ENCODE measurements at places on chromosomes 4 and X. TPM values are rescaled to one million over a fixed set of nuclear protein-coding genes. Genes with fewer than 3 reads are reported as not detected.

DNA sequence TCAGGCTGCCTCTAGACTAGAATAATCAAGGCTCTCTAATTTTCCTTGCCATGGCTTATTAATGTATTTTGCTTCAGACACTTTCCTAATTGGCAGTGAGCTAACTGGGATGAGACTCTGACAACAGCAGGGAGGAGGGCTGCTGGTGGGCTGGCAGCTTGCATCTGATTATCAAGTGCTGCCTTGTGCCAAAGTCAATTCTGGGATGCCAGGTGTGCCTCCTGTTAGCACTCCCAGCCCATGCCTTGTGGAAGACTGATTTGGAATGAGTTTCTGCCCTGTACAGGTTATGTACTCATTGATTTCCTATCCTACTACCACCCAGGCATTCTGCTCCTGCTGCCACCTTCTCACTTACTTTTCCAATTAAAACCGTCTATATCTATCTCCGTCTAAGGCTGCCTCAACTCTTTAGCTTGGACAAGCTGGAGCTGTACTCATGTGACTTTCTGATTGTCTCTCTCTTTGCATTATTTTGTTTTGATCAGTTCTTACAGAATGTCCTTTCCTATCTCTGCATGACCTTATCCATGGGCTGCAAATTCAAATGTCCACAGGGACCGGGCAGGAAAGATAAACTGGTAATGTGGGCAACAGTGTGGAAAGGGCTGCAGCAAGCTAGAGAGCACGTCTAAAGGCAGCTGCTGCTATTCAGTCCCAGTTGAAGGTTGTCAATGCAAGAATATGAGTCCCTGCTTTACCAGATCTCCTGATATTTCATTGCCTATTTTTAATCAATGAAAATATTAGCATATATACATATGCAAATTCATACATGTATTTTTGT lies 112.6 kb downstream of the GABRA2 start:
- DNase-seq, result no peak

Gene FGF5
- total RNA-seq, result not detected

GRCh38 chrX:149312097-149312496 lies 193.0 kb downstream of the IDS start:
- no peak for DNase-seq

DNA sequence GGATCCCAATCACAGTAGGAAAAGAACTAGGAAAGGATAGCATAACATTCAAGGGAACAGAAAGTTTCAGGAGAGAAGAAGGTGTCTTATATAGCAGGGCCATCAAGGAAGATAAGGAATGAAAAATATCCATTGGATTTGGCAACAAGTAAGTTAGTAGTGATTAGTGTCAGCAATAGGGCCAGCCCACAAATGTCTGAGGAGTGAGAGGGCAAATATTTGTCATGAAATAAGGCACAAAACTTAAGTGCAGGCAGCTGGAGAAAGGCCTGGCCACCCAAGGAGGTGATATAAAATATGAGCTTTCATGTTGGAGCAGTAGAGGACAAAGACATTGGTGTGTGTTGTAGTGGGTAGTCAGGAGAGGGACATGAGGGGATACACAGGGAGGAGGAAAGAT lies 132.1 kb downstream of the COL4A6 start:
- no peak for DNase-seq
